Pancreas (tissue), 10 donors: ENCODE measurements at places on chromosomes 4 and X.

GRCh38 chrX:49901048-49901447 is 21.3 kb upstream of the CLCN5 start:
- DNase-seq: no peak
- H3K4me3 ChIP-seq: no peak overlapping the region
- no peaks in the 10 kb centered on the region for H3K4me1 ChIP-seq

DNA sequence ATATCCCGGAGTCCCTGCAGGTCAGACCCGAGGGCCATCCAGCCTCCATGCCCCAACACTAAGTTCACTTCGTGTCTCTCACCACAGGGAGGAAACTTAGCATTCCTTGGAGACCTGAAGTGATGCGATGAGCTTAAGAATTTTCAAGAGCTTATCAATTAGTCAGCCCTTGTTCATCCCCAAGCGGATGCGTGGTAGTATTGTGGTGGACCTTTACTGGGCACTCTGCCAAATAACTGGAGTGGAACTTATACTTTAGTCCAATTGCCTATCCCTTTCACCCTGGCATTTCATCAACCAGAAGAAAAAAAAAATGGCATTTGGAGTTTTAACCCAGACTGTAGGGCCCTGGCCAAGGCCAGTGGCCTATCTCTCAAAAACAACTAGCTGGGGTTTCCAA is 137.1 kb downstream of the RELL1 start:
- no peak overlapping the region for H3K27ac ChIP-seq
- DNase-seq: no peak
- H3K36me3 ChIP-seq: no peaks in the 10 kb centered on the region
- no peaks in the 10 kb centered on the region for H3K27me3 ChIP-seq
- no peak overlapping the region for H3K4me3 ChIP-seq
- H3K4me1 ChIP-seq: no peaks in the 10 kb centered on the region

GRCh38 chr4:138410266-138410665 is 168.1 kb upstream of the SLC7A11 start:
- no peak for DNase-seq
- H3K4me1 ChIP-seq: peaks cover 8% of the 10 kb centered on the region
- no peaks in the 10 kb centered on the region for H3K36me3 ChIP-seq
- no peak overlapping the region for H3K4me3 ChIP-seq
- no peaks in the 10 kb centered on the region for H3K27me3 ChIP-seq

DNA sequence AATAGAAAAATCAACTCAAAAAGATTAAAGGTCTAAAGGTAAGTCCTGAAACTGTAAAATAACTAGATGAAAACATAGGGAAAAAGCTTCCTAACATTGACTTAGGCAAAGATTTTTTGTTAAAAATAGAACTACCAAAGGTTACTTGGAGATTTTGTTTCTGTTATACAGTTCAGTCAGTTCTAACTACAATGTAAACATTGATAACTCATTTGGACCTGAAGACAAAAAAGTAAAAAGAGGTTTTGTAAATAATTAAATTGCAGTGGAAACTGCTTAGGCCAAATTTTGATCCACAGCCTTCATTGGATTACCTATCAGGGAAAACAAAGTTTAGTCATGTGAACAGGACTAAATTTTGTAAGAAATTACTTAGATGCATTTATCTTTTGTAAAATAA is 101.8 kb downstream of the SLITRK2 start:
- no peaks in the 10 kb centered on the region for H3K36me3 ChIP-seq
- H3K4me1 ChIP-seq: peaks cover 12% of the 10 kb centered on the region
- no peak overlapping the region for H3K4me3 ChIP-seq

DNA sequence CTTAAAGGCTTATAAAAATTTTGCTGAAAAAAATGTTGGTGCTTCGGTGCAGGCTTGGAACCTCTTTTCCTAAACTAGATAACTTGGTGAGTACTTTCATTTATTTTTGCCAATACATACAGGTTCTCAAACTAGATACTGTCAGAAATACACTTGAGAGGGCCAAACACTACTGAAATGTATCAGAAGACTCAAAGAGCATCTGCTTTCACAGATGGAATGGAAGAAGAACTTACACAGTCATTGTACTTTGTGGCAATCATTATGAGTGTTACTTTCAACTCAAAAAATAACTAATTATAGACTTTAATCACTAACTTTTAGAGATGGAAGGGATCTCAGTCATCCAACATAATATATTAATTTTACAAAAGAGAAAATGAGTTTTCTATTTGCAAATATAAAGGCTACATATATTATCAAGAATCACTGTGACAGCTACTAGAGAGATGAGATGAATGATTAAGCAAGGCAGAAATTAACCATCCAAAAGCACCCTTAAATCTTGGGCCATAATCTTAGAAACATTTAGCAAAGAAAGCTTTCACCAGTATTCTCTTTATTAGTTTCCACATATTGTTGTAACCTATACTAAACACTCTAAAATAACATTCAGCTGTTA is 1.0 kb downstream of the ENAM start:
- no peaks in the 10 kb centered on the region for H3K4me1 ChIP-seq
- H3K4me3 ChIP-seq: no peak overlapping the region
- no peaks in the 10 kb centered on the region for H3K36me3 ChIP-seq
- no peaks in the 10 kb centered on the region for H3K27me3 ChIP-seq
